Stimulated activated CD4-positive, alpha-beta T cell treated with anti-CD3 and anti-CD28 coated beads, Interleukin-4, amount 100 ng/mL, for 4 hours (primary cell): ENCODE measurements at places on chromosomes 3 and 15.

DNA sequence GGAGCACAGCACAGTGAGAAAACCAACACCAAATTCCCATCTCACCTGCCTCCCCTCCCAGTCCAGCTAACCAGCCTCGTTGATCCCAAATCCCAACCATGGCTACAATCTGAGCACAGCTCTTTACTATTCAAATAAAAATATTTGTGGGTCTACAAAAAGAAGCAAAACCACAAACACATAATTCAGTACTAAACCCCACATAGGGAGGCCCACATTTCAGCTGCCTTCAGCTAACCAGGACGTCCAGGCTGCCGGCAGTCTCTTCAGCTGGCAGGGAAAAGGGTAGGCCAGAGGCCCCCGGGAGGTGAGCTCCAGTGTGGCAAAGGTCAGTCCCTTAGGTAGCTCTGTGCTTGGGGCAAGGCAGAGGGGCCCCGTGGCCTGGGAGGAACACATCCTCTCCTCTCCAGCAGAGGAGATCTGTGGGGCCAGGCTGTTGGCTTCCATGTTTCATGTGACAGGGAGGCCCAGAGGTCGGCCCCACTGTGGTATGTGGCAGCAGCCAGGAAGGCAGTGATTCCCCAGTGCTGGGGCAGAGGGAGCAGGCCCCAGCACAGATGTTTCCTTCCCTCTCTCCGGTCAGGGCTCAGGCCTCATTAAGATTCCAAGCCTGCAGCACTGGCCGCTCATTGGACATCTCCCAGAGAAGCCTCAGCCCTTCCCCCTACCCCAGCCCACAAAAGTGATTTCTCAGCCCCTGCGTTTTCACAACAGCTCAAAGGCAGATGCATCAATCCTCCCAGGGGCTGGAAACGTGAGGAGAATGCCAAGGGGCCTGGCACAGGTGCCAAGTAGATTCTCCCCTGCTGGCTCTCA is 381.4 kb downstream of the NTRK3 start:
- no peak for DNase-seq

GRCh38 chr3:70078778-70079177 is 79.2 kb downstream of the SAMMSON start:
- no peak for DNase-seq

DNA sequence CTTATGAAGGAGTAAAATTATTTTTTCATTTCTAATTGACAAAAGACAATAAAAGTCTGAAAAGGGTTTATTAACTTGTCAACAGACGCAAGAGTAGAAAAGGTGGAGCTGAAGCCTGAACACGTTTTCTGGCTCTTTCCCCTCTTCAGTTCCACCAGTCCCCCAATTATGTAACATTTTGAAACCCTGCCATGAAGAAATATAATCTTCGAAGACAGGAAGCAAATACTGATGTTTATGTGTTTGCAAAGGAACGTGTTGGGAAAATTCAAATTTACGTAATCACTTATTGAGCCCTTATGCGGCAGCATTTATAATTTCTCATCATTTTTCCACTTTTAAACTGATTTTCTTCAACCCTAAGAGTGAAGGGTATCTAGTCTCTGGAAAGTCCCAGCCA is 767 bp downstream of the AP3S2 start:
- no peak for DNase-seq

DNA sequence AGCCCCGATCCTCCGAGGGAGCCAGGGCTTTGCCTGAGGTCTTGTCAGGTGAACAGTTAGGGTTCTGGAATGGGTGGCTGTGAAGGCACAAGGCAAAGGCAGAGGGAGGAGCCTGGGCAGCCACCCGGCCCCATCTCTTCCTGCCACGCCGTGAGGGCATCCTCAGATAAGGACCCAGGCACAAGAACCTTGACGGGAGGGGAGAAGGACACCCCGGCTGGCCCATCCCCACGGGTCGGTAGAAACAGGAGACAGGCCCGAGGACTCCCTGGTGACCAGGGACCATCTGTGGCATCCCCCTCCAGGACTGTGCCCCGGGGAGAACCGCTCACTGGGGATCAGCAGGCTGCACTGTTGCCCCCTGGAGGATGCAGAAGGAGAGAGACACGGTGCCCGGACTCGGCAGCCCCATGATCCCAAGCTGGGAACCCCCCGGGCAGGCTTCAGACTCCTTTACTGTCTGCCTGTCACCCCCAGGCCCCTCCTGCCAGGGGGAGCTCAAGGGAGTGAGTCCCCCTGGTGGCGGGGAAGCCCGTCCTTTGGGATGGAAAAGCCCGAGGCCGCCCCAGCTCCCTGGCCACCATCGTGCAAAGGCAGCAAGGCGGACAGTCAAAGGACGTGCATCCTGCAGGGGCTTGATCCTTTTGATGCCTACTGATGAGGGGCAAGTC is 12.3 kb upstream of the PCSK6 start:
- DNase-seq, result peak; percentile 21

DNA sequence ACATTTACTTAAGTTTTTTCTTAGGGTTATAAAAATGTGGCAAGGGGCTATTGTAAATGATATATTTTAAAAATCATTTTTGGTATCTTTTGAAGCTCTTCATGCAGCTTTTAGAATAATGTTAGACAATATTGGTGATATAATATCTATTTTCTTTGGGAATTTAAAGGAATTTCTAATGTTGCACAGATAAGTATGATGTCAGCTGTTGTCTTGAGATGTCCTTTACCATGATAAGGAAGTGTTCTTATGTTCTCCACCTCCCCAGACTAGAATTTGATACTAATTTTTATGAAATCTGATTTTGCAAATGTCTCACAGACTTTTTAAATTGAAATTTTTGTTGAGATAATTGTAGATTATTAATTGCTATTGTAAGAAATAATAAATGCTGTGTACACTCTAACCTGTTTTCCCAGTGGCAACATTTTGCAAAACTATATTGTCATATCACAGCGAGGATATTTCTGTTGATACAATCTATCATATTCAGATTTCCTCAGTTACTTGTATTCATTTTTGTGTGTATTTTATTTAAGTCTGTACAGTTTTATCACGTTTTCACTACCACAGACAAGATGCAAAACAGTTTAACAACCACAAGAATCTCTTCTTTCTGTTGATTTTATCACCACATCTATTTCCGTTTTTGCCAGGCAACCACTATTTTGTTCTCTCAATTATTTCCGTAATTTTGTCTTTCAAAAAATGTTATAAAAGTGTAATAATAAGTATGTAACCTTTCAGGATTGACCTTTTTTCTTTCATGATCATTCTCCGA is 55.4 kb downstream of the SPRED1 start:
- DNase-seq, result no peak

- no peak for DNase-seq
Observed at GRCh38 chr15:65057549-65057940, 10.2 kb downstream of the RASL12 start.

DNA sequence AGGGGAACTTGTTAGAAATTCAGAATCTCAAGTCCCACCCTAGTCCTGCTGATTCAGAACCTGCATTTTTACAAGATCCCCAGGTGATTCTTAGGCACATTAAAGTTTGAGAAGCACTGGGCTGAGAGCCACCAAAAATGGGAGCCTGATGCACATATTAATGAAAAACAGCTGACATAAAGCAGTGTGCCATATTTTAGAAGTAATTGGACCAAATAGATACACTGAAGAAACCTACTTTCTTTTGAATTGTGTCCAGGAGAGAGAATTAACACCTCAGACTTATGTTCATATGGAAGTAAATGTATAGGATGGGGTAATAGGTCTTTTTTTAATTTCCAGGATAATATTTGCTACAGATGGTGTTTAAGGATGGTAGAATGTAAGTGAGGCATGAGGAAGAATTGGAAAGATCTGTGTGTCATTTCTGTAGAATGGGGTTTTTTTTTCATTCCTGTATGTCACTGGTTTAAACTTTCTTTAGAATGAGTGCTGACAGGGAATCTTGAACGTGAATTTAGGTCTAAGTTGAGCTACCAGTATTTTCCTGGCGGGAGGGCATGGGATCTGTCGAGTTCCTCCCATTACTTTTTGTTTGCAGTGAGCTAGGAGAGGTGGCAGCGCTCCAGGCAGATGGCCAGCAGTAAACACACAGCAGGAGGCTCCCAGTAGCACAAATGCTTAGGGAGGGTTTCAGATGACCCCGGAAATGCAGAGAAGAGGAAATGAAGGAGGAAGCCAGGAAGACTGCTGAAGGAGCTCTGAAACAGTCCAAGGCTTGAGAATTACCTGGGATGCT is 185.6 kb downstream of the PLCL2 start:
- DNase-seq, result no peak

- DNase-seq, result no peak
Observed at GRCh38 chr15:86373147-86373546, 293.5 kb downstream of the AGBL1 start.

DNA sequence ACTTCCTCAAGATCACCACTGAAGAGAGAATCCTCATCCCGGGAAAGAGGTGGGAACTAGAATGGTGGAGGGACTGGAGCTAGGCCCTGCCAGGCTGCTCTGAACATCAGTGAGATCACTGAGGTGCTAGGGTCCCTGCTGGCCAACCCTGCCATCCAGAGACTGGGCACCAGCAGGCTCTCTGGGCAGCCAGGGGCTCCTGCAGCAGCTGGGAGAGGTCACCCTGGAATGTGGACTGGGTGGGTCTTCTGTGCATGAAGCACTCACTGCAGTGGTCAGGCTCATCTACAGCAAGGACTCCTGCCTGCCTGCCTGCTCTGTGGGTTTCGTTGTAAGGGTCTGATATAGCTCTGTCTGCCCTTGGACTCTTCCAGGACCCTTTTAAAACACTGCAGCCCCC is 24.9 kb downstream of the ALS2CL start:
- no peak for DNase-seq
